ENCODE measurements at places on chromosomes 7 and 10. TPM values are rescaled to one million over a fixed set of nuclear protein-coding genes. Genes with fewer than 3 reads are reported as not detected.

- DNase-seq = no peak
These were observed 39.2 kb downstream of the PAPOLB start for GRCh38 chr7:4822677-4823076.

DNA sequence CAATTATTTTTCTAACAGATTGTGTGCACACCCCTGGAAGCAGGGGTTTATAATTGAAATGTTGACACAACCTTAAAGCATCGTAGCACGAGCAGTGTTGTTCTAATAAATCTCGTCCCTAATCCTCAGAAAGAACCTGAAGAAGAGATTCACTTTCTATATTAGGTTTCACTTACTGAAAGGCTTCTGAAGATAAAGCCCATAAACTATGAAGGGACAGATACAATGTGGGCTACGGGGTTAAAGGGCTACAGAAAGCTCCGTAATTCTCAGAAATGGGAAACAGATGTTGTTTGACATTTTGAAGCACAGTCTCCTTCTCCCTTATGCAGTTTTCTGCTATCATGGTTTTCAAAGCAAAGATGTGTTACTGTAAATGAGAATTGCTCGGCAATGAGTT is 479.6 kb downstream of the GATA3 start:
- no peak for DNase-seq

DNA sequence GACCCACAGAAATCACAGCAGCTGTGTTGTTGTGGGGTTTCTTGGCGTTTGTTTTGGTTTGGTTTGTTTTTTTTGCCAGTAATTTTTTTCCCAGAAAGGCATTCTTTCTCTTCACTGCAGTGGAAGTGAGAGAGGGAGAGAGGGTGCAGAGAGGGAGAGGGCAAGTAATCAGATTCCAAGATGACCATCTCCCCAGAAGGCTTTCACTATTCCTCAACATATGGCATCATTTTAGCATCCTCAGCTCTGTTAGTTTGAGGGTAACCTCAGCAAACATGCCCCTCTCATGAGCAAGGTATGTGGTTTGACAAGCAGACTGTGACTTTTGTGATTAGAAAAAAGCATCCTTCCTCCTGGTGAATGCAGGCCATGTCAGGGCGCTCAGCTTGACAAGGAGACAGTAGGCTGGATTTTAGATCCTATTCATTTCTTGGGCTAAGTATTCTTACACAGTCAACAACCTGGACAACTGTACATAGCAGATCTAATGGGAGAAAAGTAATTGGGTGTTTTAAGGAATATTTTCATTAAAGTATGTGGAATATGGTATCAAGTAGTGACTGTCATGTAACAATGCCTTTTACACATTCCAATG is 86.3 kb upstream of the PIK3CG start:
- DNase-seq = no peak

DNA sequence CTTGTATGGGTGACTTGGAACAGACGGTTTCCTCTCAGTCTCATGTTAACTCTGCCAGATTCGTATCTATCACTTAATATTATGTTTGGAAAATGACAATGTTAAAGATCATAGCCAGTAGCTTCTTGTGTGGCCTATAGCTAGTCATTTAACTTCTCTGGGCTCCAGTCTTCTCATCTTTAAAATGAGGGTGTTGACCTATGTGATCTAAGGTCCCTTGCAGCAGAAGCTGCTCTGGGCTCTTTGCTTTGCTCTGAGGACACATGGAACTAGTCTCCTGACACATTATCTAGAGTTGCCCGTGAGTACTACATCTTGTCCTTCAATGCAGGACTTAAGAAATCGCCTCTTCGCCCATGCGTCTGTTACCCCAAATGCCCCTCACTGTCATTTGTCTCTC is 93.1 kb downstream of the TMEM178B start:
- DNase-seq = no peak

- no peak for DNase-seq
These were observed 6.3 kb upstream of the CDH23 start for GRCh38 chr10:71390461-71390835.

DNA sequence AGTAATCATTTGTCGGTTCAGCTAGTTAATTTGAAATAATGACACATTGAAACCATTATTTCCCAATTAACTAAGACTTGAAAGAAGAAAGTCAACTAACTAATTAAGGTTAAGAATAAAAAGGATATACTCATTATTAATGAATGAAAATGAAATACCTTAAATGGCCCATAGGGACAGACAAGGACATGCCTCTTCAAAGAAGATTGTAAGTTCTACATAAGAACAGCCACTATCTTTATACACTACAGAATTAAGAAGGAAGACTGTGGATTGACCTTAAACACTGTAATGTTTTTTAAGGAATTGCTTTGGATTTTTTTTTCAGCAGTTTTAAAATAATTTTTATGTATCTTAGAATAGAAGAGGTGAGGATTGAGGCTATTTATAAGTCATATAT is 60.7 kb downstream of the CSTF2T start:
- DNase-seq = no peak

DNA sequence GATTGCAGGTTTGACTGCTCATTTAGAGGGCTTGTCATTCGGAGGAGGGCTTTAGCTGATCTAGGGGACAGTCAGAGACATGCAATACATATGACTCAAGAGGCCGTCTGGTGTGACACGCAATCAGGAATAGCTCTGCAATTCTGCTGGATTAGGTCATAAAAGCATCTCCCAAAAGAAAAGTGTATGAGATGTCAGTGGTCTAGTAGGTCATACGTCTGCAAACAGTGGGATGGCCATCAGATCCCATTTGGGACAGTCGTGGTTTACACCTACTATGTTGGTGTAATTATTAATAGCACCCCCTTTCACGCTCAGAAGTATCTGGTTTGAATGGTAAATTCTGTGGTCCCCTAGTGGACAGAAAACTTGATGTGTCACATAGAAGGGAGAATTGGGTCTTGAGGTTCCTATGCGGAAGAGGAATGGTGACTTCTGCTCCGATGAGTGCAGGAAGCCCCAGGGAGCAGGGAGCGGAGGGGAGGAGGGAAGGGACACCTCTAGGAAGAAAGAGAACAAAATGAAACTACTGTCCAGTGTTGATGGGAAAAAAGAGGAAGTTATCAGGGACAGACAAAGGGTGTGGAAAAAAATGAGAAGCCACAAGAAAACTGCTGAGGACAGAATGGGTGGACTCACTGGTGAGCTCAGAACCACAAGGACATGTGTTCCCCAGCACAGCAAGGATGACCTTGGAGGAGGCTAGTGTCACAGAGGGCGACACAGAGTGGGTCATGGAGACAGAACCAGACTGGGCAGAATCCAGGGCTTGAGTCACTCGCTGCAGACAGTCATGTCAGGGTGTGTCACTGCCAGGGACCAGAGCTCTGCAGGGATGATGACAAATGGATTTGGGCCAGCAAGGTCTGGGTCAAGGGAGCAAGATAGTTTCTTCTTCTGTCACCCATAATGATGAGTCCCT is 59.9 kb downstream of the MAP3K8 start:
- DNase-seq = no peak

GRCh38 chr7:106092204-106092603 is 19.9 kb downstream of the SYPL1 start:
- no peak for DNase-seq

DNA sequence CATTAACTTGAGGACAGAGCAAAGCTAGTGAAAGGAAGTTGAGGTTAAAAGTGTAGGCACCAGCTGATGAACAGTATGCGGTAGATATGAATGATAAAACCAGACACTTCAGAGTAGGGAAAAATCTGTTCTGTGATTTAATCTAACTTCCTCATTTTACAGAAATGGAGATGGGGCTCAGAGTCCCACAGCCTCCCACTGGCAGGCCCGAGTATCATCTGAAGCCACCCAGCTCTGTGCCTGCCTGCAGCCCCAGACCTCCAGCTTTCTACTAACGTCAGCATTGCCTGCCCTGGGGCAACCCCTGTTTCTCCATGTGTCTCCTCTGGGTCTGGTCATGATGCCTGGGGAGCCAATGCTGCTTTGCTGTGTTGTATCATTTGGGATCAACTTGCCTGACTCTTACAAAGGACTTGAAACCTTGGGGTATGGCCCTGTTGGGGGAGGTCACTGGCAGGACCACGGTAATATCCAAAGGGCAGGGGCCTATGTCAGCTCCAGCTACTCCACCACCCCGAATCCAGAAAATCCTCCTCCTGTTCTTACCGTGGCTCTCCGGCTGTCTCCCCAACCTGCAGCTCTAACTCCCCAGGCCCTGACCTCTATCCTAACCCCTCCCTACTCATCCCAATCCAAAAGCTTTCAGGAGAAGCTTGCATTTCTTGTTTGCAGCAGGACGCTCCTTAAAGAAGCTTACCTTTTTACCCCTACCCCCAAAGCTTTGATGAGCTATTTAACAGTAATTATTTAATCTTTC is 56.2 kb upstream of the NPY start:
- DNase-seq = peak; percentile 18

- DNase-seq = no peak
These were observed 168.0 kb upstream of the RHEB start for GRCh38 chr7:151687523-151688235.

DNA sequence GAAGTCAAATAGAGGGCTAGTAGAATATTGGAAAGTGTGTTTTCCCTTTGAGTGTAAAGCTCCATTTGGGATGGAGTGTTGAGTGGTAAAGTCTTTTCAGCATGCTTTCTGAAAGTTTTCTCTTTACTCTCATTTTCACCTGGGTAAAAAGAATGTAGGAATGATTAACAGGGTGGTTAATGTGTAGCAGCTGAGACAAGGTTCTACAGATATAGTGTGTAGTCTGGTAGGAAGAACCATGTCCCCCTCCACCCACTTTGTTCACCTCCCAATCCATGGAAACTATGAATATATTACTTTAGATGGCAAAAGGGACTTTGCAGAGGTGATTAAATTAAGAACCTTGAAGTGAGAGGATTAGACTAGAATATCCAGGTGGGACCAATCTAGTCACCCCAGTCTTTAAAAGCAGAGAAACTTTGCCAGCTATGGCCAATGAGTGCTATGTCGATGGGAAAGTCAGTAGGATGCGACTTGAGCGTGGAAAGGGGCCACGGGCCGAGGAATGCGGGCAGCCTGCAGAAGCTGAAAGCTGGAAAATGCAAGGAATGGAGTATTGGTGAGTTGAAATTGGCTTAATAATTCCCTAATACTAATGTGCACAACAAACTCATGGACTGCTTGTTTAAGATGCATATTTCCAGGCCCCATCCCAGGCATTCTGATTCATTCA is 166.3 kb upstream of the AHR start:
- no peak for DNase-seq

- no peak for DNase-seq
These were observed 77.6 kb downstream of the PFKFB3 start for GRCh38 chr10:6280291-6280690.

GRCh38 chr10:133530506-133530905 is 3.3 kb downstream of the CYP2E1 start:
- no peak for DNase-seq

DNA sequence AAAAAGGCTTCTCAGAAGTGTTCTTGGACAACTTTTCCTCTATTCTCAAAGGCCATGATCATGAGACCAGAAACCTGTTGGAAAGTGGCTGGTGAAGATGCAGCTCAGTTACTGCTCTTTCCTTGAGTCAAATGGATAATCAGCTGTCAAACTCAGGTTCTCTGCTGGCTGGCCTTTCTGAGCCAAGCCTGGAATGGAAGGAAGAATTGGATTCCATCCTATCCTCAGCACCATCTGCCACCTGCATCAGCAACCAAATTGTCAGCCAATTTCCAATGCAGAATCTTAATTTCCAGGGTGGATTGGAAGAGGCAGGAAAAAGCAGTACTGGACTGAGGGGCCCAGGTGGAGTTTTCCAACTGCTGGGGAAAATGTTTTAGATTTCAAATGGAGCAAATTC is 631.7 kb downstream of the KCNMA1 start:
- no peak for DNase-seq

- DNase-seq = no peak
These were observed 121.2 kb downstream of the SLC25A13 start for GRCh38 chr7:96200740-96201139.

DNA sequence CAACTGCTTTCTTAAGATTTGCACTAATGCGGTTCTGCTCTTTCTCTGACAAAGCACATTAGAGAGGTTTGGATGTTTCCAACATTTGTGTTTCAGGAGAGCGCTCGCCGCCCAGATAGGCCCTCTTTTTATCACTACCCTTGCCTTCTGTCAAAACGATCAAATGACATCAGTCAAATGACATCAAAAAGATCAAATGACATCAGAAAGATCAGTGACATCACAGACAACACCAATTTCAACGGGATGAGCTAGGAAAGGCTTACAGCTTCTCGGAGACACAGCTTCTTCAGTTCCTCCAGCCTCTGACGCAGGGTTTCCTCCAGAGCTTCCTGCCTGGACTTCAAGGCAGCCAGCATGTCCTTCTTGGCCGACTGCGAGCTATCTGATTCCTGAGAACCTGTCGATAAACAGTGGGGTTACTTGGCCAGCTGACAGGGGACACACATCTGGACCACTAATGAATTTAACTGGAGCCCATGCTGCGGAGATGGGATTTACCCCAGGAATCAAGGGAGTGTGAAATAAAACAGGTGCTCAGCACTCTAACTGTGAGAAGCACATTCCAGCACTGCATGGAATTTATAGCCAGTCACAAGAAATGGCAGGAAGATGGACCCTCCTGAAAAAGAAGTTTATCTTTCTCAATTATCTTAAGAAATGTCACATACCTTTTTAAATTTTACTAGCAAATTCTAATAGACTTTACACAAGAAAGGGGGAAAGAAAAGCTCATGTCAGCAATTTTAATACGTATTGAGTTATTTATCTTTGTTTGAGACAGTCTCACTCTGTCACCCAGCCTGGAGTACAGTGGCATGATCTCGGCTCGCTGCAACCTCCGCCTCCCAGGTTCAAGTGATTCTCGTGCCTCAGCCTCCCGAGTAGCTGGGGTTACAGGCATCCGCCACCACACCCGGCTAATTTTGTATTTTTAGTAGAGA is 88.2 kb downstream of the PRPF18 start:
- no peak for DNase-seq

DNA sequence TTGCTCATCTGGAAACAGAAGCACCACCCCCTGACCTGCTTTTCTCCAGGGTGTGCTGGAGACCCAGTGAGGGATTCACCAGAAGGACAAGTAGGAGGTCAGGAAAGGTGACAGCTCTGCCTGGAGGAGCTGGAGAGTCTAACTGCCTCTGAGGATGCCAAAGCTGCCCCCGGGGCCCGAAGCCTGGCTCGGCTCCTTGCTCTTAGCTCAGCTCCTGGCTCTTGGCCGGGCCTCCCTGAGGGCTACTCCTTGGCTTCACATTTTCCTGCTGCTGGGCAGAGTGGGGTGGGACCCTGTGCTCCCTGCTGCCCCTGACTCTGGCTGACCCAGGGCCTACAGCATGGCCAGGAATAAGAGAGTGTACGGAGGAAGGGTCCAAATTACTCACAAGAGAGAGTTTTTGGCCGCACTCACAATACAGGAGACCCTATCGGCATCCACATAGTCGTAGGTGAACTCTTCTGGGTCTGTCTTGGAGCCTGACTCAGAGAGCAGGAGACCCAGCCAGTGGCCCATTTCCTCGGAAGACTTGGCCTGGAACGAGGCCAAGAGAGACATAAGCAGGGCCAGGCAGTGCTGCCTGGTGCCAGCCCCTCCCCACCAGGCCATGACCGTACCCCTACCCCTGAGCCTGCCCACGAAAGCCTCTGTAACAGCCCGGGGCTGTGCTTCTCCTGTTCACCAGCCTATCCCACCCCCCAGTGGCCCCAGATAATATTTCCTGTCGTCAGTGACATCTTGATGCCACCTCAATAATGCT is 63.1 kb downstream of the VWA2 start:
- DNase-seq = no peak

Gene UTF1
- total RNA-seq = 0.61 TPM

Gene VPS50
- 31.7 TPM for total RNA-seq

Gene TNRC18
- 54.6 TPM for total RNA-seq

Gene PRKG1
- total RNA-seq = 52.7 TPM

Gene SLC13A4
- total RNA-seq = not detected

Gene HOXA7
- total RNA-seq = not detected

Gene SPDYE2
- total RNA-seq = not detected

Gene FKBP6
- not detected for total RNA-seq

Gene CADPS2
- total RNA-seq = 0.22 TPM

Gene ETV1
- 51.8 TPM for total RNA-seq

All from glutamatergic neuron (in vitro differentiated cells).